ENCODE measurements at places on chromosomes 2 and 18.

DNA sequence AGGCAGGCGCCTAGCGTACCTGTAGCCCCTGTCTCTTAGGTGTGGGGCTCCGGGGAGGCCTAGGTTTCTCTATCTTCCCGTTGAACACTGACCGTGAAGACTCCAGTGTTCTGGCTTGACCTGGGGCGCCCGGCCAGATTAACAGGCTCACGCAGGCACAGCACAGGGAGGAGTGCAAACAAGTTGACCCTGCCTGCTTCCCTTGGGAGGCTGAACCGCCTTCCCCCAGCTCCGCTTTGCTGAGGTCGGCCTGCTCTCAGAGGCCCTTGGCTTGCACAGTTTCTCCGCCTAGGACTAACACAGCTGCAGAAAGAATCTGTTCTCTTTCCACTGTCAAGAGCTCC lies 567 bp downstream of the PCYOX1 start:
- DNase-seq = no peak

GRCh38 chr2:64212346-64212745 lies 68.1 kb upstream of the PELI1 start:
- DNase-seq = no peak

DNA sequence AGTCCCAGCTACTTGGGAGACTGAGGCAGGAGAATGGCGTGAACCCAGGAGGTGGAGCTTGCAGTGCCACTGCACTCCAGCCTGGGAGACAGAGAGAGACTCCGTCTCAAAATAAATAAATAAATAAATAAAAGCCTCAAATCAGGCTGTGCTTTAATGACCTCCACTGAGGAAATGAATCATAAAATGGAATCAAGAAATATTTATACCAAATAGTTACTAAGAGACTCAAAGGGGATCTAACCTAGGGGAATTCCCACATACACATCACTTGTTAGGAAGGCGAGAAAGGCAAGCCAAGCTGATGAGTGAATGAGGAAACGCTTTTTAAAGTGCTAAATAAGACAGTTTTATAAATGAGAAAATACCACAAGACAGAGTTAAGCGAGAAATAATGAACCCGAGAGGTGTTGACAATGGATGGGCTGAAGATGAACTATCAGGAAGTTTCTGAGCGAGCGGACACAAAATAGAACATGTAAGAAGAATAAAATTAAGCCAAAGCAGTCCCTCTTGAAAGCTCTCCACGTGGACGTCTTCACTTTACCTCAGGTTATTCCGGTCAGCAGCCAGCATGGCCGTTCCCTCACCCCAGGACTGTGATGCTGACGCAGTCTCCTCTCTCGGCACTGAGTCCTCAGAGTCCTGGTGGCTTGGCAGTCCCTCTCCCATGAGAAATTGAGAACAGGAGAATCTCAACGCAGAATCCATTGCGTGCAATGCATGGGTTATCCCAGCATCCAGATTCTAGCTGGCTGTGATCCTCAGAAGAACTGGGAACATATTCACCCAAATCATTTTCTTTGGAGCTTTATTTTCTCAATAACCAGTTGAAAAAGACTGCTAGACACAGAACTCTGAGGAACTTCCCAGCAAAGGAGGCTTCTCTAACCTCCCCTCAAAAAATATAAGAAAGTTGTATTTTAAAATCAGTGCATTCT lies 22.3 kb downstream of the PXDN start:
- no peak for DNase-seq

GRCh38 chr2:218077464-218078216 lies 8.6 kb downstream of the RUFY4 start:
- no peak for DNase-seq

DNA sequence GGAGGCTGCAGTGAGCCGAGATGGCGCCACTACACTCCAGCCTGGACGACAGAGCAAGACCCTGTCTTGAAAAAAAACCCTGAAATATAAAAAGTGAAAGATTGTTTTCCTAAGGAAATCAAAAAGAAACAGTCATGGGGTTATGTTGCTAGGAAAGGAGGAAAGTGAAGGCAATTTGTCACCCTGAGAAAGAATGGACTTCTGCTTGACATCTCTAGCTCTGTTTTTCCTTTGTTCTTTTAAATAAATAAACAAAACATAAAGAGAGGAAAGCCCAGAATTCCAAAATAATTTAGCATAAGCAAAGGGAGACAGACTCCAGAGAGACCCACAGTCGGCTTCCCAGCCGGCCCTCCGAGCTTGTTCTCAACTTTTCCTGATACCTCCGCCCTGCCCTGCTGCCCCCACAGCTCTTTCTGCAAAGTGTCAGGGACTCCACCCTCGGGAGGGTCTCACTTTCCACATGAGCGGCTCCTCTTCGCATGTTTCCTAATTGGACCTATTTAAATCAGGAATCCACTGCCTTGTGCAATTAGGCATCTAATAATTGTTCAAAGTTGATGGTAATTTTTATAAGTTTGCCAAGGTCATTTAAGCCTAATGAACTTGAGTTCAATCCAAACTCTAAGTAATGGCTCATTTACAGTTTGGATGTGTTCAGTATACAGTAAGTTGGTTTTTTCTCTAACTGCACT lies 49.8 kb upstream of the COPS8 start:
- no peak for DNase-seq

GRCh38 chr2:178530131-178530530 lies 49.9 kb downstream of the PLEKHA3 start:
- no peak for DNase-seq

GRCh38 chr18:55582325-55582724 lies 5.7 kb downstream of the TCF4 start:
- no peak for DNase-seq

DNA sequence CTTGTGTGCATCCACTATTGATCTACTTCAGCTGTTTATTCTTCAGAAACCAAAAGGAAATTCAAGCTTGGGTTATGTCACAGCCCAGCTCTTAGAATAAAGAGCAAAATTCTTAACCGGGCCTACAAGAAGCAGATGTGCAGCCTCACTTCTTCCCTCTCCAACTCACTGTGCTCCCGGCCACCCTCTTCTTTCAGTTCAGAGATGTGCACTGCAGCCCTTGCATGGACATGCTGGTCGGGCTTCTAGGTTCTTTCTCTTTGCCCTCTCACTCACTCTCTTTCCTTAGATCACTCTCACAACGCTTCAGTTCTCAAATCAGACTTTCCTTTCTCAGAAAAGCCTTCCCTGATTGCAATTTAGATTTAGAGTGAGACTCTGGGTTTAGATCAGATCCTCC lies 104.1 kb downstream of the CHN1 start:
- DNase-seq = no peak

DNA sequence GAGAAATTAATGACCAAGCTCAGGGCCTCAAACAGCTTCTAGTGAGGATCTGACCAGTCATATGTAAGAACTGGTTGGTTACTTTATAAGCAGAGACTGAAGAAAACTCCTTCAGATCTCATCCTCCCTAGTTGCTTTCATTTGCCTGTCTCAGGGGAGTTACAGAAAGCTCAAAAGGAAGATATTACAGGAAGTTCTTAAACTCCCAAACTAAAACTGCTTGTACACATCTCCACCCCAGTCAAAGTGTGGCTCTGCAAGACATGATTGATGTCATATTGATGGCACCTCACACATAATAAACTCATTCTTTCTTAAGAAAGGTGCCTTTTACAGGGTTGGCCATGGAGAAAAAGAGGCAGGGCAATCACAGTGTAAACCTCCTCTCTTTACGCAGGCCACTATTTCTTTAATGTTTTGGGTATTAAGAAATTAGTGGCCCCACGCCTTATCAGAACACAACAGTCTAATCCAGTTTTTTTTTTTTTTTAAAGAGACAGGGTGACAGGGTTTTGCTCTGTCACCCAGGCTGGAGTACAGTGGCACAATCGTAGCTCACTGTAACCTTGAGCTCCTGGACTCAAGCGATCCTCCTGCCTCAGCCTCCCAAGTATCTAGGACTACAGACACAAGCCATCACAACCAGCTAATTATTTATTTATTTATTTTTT lies 62.6 kb upstream of the STK17B start:
- DNase-seq = no peak

DNA sequence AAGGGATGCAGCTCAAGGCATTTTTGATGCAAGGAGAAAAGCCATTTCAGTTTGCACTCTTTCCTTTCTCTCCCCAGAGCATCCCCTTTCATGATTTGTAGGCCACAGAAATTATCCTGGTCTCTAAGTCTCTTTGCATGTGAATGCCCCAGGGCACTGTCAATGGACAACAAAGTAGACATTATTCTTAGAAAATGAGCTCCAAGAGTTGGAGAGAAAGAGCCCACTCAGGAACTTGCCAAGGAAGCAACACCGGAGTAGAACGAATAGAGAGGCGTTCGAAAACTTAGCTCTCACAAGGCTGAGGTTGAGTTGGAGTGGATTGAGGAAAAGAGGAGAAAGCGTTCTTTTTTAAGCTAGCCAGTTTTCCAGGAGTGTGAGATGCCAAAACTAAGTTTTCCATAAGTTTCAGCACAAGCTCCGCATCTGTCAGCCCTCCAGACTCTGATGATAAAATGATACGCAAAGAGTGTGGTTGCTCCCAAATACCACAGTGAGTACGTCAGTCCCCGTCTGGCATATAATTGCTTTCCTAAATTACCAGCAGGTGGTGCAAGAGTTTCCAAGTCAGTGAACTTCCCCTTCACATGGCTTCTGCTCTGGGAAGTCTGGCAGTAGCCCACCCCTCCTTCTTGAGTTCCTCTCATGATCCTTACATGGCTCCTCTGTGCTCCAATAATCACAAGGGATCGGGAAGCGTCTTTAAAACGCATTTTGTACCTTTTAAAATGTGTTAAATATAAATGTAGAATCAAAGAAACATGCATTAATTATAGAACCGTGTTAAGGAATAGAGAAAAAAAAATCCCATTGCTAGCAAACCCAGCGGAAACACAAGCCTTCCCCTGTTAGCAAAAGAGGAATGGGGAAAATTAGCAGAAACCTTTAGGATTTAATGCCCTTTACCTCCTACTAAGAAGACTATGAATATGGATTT lies 1060.6 kb upstream of the FANCL start:
- DNase-seq = no peak

GRCh38 chr18:7608174-7608550 lies 41.0 kb downstream of the PTPRM start:
- no peak for DNase-seq

DNA sequence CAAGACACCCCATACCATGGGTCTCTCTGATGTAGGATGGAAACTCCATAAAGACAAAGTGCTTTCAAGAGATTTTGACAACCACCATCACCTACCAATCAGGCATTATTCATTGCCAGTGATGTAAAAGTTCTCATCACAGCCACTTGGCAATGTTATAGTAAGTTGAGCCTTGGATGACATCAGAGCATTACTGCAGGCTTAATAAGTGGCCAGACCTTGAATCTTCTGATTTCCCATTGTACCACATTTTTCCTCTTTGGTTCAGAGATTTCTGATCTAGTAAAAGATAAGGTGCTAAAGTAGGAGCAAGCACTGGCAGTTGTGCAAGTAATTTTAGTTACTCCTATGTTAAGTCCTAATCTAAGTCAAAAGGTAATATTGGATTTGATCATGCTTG lies 36.5 kb downstream of the OSR1 start:
- no peak for DNase-seq

GRCh38 chr2:79235135-79235534 lies 75.6 kb upstream of the REG3A start:
- no peak for DNase-seq

DNA sequence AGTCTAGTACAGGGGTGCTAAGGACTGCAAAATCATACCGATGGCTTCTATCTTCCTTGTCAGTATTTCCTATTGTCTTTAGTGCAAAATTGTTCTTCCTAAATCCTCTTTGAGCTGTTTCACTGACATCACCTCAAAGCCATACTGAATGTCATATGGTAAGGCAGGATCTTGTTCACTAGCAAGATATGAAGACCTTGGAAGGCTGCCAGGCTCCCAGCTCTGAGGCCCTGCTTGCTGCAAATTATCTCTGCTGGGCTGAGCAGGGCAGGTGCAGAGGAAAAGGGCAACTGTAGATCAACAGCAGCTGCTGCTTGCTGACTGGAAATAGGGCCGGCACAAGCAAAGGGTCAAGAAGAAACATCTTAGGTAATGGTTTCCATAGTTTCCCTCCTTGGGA lies 58.2 kb downstream of the PMAIP1 start:
- DNase-seq = no peak

- DNase-seq = no peak
These were observed 95.8 kb downstream of the NOL10 start for GRCh38 chr2:10594011-10594410.

DNA sequence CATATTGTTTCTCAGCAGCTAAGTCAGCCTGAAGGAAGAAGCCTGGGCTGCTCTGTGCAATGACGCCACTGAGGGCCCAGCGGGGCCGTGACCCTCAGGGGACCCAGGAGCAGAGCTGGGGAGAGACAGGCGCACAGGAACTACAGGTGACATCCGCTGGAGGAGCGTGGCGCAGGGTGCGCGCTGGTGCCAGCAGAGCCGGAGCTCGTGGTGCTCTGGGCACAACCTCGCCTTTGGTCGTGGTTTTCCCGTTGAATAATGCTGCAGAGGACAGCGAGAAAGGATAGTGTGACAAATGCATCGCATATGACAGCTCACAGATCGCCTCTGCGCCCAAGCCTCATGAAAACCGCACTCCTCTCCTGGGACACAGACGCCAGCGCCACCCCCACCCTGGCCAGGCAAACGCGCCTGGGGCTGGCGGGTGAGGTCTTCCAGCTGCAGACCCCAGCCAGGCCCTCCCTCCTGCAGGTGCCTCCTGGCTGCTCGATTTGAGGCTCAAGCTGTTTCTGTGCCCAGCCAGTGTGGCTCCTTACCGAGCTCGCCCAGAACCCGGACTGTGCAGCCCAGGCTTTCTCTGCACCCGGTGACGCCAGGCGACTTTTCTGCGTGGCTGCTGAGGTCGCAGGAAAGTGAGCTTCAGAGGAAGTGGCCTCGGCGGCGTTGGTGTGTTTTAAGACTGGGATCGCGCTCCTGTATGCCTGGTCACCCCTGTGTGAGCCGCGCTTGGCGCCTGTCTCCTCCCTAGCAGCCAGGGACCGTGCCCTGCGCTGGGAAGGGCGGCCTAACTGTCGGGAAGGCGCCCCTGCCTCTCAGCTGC lies 583.1 kb upstream of the HS6ST1 start:
- no peak for DNase-seq

- DNase-seq = no peak
These were observed 201.5 kb downstream of the PPP1R1C start for GRCh38 chr2:182187130-182187529.

DNA sequence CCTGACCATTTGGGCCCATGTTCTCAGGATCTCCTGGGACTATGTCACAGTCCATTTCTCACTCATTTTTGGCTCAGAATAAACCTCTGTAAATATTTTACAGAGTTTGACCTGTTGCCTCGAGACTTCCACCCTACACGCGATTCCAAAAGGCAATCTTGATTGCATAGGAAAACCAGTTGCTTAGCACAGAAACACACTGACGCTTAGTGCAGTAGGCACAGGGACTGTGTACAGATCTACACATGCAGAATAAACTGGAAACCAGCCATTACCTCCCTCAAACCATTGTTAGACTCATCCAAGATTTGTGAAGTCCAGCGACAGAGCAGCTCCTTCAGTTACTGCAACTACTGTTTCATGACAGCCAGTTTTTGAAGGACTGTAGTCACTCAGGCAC lies 73.0 kb downstream of the NCKAP5 start:
- no peak for DNase-seq

DNA sequence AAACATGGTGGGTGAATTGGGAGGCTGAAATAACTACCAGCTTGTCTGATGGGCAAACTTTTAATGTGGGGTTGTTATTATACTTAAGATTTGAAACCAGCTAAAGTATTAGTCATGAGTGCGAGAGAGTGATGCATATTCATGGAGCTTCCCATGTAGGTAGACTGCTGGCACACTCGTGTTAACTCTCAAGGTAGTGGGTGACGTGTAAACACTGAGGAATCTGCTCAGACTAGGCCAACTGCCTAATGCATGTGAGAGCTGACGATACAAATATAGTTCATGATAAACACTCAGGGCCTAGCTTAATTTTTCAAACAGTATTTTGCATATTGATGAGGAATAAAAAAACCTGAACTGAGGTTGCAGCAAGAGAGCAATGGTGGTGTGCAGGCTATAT lies 1165.7 kb upstream of the PIK3C3 start:
- no peak for DNase-seq
